ENCODE measurements at places on chromosomes 11 and 22.

DNA sequence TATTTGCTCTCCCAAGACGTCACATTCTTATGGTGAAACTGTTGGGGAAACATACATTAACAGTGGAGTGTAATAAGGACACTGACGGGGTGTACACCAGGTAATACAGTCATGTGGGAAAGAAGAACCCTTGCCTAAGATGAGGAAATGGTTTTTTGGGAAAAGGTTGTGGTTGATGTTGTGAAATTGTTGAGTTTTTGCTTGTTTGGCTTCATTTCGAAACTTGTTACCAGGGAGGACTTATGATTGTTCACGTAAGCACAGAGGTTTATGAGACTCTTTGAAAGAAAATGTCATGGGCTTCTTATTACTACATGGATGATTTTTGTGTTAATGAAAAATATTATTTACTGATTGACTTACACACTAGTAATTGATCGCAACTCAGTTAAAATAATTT is 16.8 kb downstream of the ANO3 start:
- no peak for DNase-seq

DNA sequence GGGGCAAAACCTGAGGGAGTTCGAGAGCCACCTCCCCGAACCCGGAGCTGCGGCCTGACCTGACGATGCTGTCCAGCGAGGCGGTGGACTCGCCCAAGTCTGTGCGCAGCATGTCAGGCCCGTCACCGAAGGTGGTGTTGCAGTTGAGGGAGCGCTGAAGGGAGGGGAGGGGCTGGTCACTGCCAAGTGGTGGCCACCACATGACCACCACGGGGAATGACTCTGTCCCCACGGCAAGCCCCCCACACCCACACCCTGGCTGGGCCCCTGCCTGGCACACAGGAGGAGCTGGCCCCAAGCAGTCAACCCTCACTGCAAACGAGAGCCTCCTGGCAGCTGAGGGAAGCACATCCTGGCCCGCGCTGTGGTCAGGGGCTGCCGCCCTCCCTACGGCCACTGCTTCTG is 30.8 kb downstream of the TRMU start:
- DNase-seq, result peak; percentile 29

DNA sequence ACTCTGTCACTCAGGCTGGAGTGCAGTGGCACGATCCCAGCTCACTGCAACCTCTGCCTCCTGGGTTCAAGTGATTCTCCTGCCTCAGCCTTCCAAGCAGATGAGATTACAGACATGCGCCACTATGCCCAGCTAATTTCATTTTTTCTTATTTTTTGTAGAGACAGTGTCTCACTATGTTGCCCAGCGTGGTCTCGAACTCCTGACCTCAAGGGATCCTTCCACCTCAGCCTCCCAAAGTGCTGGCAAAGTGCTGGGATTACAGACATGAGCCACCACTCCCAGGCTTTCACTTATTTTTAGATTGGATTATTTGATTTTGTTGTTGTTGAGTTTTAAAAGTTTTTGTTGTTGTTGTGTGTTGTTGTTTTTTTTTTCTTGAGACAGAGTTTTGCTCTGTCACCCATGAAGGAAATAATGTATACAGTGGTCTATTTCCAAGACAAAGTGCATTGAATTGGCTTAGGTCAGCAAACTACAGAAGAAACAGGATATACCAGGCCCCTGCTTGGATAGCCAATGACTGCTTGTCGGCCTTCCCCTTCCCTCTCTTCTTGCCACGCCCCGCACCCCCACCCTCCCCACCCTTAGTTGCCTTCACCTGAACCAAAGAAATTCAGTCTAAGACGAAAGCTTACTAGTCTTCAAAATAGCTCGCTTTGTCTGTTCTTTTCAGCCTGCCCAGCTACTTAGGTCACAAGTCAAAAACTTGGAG is 91.8 kb upstream of the CLDN5 start:
- no peak for DNase-seq

- DNase-seq, result no peak
Observed at GRCh38 chr11:34651551-34651950, 30.7 kb downstream of the EHF start.

GRCh38 chr11:121180183-121180582 is 79.1 kb downstream of the TECTA start:
- DNase-seq, result no peak

Measured in Right ventricle myocardium superior (tissue), 1 donor.